T-helper 17 cell (primary cell): ENCODE measurements at places on chromosomes 3 and 15. TPM values are rescaled to one million over a fixed set of nuclear protein-coding genes. Genes with fewer than 3 reads are reported as not detected.

DNA sequence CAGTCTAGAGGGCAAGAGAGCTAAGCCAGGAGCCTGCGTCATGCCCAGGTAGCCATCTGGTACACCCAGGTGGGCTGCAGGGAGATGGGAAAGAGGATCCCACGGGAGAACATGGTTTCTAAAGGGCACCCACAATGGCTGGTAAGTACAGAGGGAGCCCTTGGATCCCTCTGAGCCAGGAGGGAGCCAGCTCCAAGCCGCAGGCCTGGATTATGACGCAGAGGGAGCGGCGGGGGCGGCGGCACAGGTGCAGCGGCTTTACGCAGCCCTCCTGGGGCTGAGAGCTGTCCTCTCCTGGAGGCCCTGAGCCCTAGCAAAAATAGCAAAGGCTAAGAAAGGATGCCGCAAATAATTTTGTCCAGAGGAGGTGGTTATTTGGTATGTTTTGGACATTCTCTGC lies 2.8 kb downstream of the CAV3 start:
- peaks cover 48% of the 10 kb centered on the region for H3K27me3 ChIP-seq
- H3K27ac ChIP-seq, result no peak overlapping the region
- H3K4me3 ChIP-seq, result no peak overlapping the region
- no peaks in the 10 kb centered on the region for H3K4me1 ChIP-seq
- DNase-seq, result no peak

GRCh38 chr3:9659849-9660248 lies 10.5 kb downstream of the MTMR14 start:
- no peak overlapping the region for H3K27ac ChIP-seq
- H3K36me3 ChIP-seq, result peaks cover 9% of the 10 kb centered on the region
- no peak for DNase-seq

GRCh38 chr15:47685141-47685870 lies 32.0 kb upstream of the SEMA6D start:
- no peaks in the 10 kb centered on the region for H3K36me3 ChIP-seq
- H3K4me3 ChIP-seq, result no peak overlapping the region
- DNase-seq, result no peak
- no peak overlapping the region for H3K27ac ChIP-seq
- H3K27me3 ChIP-seq, result no peaks in the 10 kb centered on the region
- H3K4me1 ChIP-seq, result no peaks in the 10 kb centered on the region

- no peak for DNase-seq
- H3K4me1 ChIP-seq, result peaks cover 7% of the 10 kb centered on the region
- H3K27ac ChIP-seq, result no peak overlapping the region
- peaks cover 8% of the 10 kb centered on the region for H3K36me3 ChIP-seq
- no peak overlapping the region for H3K4me3 ChIP-seq
Measured at GRCh38 chr3:57652203-57652602, 40.7 kb downstream of the DENND6A start.

GRCh38 chr3:152322756-152323155 lies 54.0 kb downstream of the MBNL1 start:
- no peak for DNase-seq
- H3K36me3 ChIP-seq, result peaks cover 10% of the 10 kb centered on the region
- no peaks in the 10 kb centered on the region for H3K27me3 ChIP-seq
- peak overlapping the region; percentile 75 for H3K4me3 ChIP-seq
- H3K4me1 ChIP-seq, result peaks cover 48% of the 10 kb centered on the region
- H3K27ac ChIP-seq, result peak overlapping the region; percentile 94

DNA sequence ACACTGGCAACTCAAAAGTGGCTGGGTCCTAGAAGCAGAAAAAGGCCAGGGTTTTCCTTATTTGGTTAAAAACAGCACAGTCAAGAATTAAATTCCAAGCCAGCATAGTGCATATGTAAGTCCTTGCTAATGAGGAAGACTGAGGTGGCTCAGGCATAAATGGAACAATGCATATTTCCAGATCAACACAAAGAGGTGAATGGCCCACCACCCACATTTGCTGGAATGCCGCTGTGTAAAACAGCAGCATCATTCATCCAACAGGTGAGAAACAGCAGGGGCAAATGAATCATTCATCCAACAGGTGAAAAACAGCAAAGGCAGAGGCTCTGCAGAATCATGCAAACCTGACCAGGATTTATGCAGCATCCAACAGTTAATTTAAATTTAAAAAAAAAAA lies 32.9 kb downstream of the GPR176 start:
- H3K36me3 ChIP-seq, result no peaks in the 10 kb centered on the region
- DNase-seq, result no peak
- H3K27me3 ChIP-seq, result peaks cover 36% of the 10 kb centered on the region
- peaks cover 4% of the 10 kb centered on the region for H3K4me1 ChIP-seq

DNA sequence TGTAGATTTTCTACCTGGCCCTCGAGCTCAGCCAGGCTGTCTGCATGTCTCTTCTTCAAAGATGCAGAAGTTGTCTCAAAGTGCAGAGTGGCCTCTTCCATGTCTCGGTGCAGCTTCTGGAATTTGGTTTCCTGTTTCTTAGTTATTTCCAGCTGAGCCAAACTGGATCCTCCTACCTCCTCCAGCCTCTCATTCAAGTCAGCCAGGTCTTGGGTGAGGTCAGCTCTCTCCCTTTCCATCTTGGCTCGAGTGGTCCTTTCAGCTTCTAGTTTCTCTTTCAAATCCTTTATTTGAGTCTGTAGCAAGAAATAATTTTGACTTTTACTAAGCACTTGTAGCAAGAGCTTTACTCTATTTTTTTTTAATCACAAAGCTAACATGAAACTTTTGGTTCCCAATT lies 81.8 kb downstream of the MYH15 start:
- H3K4me3 ChIP-seq, result no peak overlapping the region
- no peaks in the 10 kb centered on the region for H3K4me1 ChIP-seq
- H3K27ac ChIP-seq, result no peak overlapping the region
- no peaks in the 10 kb centered on the region for H3K27me3 ChIP-seq

DNA sequence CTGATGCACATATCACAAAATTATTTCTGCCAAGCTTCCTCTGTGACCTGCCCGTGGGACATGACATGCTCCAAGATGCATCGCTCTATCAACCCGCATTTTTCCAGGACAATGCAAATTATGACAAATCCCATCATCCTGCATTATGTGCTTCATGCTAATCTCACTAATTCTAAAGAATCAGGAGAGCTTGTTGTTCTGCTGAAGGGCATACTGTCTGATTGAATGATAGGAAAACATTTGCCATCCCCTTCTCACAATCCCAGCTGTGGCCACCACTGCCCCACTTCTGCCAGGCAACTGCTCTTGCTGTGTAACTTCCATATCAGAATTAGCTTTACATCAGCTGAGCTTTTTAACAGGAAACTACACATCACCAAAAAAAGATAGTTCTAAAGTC lies 203.5 kb upstream of the NANOGP8 start:
- no peaks in the 10 kb centered on the region for H3K4me1 ChIP-seq
- H3K27ac ChIP-seq, result peak overlapping the region; percentile 53
- no peak for DNase-seq
- H3K36me3 ChIP-seq, result no peaks in the 10 kb centered on the region
- H3K27me3 ChIP-seq, result peaks cover 4% of the 10 kb centered on the region

DNA sequence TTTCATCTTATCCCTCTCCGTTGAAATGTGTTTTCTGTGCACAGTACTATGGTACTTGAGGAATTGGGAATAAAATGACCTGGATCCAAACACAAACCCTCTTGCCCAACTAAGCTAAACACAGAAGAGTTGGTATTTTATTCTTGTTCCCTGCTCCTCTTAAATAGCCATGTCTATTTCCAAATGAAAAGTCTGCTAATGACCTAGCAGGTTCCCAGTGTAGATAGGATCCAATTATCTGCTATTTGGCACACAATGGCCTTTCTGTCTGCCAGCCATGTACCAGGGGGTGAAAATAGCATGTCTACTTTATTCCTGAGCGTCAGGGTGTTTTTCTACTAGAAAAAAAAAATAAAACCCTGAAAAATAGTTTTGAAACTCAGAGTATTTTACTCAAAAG lies 657.0 kb upstream of the NAALADL2 start:
- H3K27me3 ChIP-seq, result no peaks in the 10 kb centered on the region
- no peak overlapping the region for H3K27ac ChIP-seq
- no peak for DNase-seq
- no peak overlapping the region for H3K4me3 ChIP-seq
- H3K4me1 ChIP-seq, result no peaks in the 10 kb centered on the region

DNA sequence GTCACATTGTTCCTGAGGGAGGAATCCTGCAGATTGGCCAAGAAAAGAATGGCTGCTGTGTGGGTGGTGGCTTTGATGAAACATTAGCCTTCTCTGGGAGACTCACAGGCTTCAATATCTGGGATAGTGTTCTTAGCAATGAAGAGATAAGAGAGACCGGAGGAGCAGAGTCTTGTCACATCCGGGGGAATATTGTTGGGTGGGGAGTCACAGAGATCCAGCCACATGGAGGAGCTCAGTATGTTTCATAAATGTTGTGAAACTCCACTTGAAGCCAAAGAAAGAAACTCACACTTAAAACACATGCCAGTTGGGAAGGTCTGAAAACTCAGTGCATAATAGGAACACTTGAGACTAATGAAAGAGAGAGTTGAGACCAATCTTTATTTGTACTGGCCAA lies 6.1 kb downstream of the PTX3 start:
- no peaks in the 10 kb centered on the region for H3K36me3 ChIP-seq
- no peaks in the 10 kb centered on the region for H3K4me1 ChIP-seq
- H3K27ac ChIP-seq, result no peak overlapping the region
- peaks cover 23% of the 10 kb centered on the region for H3K27me3 ChIP-seq

Gene DZIP1L
- not detected for total RNA-seq

Gene CFAP161
- 4.1 TPM for total RNA-seq
